ENCODE measurements at places on chromosomes 3 and 15. TPM values are rescaled to one million over a fixed set of nuclear protein-coding genes. Genes with fewer than 3 reads are reported as not detected.
A peak's percentile ranks its signal among the peaks of the same experiment; 100 is the strongest.

GRCh38 chr3:107372506-107372905 is 4.7 kb upstream of the CCDC54 start:
- no peak for DNase-seq
- no peaks in the 10 kb centered on the region for H3K4me1 ChIP-seq
- no peaks in the 10 kb centered on the region for H3K36me3 ChIP-seq
- H3K27ac ChIP-seq: no peak overlapping the region

DNA sequence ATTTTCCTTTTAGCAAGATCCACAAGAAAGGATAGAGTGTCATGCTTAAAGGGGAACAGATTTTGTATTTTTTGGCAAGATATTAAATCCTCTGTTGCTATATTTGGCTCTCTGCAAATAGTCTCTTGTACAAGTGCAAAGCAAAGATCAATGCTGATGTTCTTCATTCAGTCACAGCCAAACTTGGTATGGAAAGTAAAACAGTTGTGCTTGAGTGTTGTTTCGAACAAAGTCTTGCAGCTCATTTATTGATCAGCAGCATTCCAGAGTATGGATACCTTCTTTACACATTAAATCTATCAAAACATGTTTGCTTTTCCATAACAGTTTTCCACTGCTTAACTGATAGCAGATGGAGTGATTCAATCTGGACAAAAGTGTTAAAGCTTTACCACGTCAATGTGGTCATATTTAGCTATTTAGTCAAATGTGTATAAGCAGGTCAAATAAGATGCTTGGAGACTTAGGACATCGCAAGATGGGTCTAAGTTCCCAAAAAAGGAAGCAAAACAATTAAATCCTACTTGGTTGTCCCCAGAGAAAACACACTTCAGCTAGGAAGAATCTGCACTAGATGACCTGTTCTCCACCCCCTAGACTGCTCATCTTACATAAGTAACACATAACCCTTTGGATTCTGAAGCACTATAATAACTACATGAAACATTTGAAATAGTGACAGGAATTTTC is 52.4 kb downstream of the VGLL3 start:
- H3K4me3 ChIP-seq: no peak overlapping the region
- no peaks in the 10 kb centered on the region for H3K4me1 ChIP-seq
- H3K27ac ChIP-seq: no peak overlapping the region
- no peak for DNase-seq
- no peaks in the 10 kb centered on the region for H3K27me3 ChIP-seq

GRCh38 chr3:69987833-69988232 is 11.7 kb upstream of the SAMMSON start:
- H3K4me3 ChIP-seq: no peak overlapping the region
- DNase-seq: no peak
- H3K36me3 ChIP-seq: no peaks in the 10 kb centered on the region
- no peak overlapping the region for H3K27ac ChIP-seq
- H3K4me1 ChIP-seq: no peaks in the 10 kb centered on the region

DNA sequence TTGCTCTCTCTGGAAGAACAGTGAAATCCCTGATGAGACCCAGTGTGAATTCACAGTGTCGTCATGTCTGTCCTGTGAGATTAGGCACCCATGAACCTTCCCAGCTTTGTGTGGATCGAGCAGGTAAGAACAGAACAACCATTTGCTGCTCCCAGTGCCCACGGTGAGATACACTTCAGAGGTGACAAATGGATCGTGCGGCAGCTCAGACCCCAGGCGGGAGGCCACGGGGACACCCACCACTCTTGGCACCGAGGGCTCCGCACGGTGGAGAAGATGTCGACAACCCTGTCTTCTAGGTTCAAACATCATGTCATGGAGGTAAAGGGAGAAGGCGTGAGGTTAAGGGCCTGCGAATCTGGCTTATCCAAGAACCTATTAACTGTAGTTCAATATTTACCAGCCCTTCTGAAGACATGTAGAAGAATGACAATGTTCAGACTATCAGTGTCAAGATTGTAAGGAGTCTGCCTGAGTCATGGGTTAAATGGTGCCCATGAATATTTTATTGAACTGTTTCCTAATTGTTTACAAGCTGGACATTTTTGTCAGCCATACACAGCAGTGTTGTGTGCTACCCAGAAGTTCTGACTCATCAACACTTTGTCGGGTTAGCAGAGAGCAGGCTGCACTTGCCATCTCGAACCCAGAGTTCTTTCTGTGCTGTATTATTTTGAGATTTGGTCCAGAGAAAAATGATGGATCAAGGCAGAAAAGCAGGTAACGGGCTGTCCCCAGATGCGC is 15.5 kb upstream of the PCSK6 start:
- H3K27ac ChIP-seq: no peak overlapping the region
- peaks cover 7% of the 10 kb centered on the region for H3K27me3 ChIP-seq
- H3K36me3 ChIP-seq: no peaks in the 10 kb centered on the region
- H3K4me3 ChIP-seq: no peak overlapping the region
- peaks cover 10% of the 10 kb centered on the region for H3K4me1 ChIP-seq
- DNase-seq: no peak

DNA sequence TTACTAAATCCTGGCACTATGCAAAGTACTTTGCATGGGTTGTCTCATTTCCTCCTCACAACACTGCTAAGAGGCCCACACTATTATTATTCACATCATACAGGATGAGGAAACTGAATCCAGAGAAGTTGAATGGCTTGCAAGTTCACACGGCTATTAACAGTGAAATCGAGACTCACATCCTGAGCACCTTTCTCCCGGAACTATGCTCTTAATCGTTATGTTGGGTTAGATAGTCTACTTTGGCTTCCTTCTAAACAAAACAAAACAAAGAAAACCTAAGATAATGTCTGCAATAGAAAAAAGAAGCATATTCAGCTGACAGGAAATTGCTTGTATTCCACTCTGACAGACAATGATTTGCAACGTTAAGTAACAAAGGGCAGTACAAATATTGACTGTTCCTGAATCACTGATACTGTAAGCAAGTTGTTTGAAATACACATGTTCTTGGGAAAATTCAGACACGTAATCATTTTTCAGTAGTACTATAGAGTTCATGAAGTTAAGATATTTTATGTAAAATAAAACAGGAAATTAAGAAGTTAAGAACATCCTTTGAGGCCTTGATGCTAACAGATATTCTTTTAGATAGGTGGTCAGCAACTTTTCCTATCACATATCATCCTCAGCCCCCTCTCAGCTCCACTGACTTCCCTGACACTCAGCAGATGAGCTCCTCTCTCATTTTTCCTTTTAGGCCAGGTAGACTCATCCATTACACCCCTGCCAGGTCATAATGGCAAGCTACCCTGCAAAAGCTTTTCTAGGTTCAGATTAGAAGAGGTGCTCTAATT is 40.7 kb downstream of the C2CD4B start:
- H3K4me1 ChIP-seq: peaks cover 11% of the 10 kb centered on the region
- H3K36me3 ChIP-seq: no peaks in the 10 kb centered on the region
- H3K27ac ChIP-seq: peak overlapping the region; percentile 4
- no peak for DNase-seq
- H3K27me3 ChIP-seq: no peaks in the 10 kb centered on the region
- no peak overlapping the region for H3K4me3 ChIP-seq

- no peaks in the 10 kb centered on the region for H3K36me3 ChIP-seq
- H3K4me3 ChIP-seq: no peak within 1 kb of the TSS
- H3K27ac ChIP-seq: no peak within 1 kb of the TSS
- H3K4me1 ChIP-seq: peaks cover 39% of the 10 kb centered on the region
- peak; percentile 38 for DNase-seq
- peaks cover 28% of the 10 kb centered on the region for H3K27me3 ChIP-seq
Observed at GRCh38 chr15:28098766-28099554, at the start of gene OCA2. TSS of gene OCA2 (minus strand) at chr15:28099315. CDS start at chr15:28081874, 17,441 bp downstream.

- no peaks in the 10 kb centered on the region for H3K36me3 ChIP-seq
- H3K4me1 ChIP-seq: no peaks in the 10 kb centered on the region
- no peak overlapping the region for H3K4me3 ChIP-seq
- no peak for DNase-seq
Observed at GRCh38 chr3:123638936-123639689, 54.3 kb upstream of the HACD2 start.

MFGE8 gene
- 39.0 TPM for total RNA-seq
